ENCODE measurements at places on chromosomes 5 and 9.

- DNase-seq: no peak
Observed at GRCh38 chr5:66872736-66873331, 276.6 kb downstream of the MAST4 start.

GRCh38 chr5:141934099-141934844 is 10.6 kb downstream of the DELE1 start:
- DNase-seq: no peak

DNA sequence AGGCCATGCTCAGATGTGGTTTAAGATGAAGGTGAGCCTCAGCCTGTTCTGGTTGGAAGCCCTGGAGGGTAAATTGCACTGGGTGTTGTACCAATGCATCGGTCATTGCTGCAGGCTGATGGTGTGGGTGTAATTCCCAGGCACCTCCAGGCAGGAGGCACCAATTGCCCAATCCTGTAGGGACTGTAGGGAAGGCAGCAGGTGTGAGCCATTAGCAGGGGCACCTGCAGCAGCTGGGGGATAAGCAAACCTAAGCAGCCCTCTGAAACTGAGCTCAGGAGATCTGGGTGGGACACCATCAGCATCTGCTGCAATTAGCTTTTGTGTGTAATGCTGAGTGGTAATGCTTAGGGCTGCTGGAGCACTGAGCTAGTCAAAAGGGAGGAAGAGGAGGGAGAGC is 190.1 kb upstream of the TBC1D2 start:
- no peak for DNase-seq

- no peak for DNase-seq
Observed at GRCh38 chr5:149002761-149003689, 59.8 kb downstream of the SH3TC2 start.

DNA sequence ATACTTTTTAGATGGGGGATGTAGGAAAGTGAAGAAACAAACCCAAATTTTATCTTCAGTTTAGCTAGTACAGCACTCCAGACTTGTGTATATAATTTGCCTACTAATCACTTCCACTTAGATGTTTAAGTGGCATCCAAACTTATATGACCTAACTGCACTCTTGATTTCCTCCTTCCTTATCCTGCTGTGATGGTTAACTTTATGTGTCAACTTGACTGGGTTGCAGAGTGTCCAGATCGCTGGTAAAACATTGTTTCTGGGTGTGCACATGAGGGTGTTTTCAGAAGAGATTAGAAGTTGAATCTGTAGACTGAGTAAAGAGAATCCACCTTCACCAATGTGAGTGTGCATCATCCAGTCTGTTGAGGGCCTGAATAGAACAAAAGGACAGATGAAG is 79.8 kb downstream of the PCSK1 start:
- DNase-seq: no peak

DNA sequence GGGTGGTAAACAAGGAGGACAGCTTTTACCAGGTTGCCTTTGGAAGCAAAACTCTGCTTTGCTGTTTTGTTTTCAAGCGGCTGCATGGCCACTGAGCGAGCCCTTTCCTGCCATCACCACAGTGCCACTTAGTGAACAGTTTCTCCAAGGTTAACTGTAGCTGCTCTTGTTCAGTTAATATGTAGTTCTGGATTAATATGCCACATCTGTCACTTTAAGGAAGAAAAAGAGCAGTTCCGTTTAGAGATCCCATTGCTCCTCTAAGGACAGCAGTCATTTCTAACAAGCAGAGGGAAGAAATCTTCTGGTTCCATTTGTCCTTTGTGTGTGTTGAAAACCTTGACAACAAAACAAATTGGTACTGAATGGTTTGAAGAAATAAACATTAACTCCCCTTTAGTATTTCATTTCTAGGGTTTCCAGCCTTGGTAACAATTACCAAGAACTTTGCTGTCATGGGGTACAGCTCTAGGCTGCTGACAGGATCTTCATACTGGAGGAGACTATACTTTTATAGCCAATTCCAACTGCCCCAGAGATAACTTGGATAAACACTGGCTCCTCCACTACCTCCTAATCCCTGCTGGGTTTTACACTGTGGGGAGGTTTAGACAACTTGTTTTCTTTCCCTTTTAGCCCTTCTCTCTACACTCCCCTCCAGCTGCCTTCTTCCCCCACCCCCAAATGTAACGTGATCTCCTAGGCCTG is 10.3 kb upstream of the ABL1 start:
- DNase-seq: peak; percentile 80

GRCh38 chr5:90866333-90866732 is 307.7 kb downstream of the ADGRV1 start:
- no peak for DNase-seq

DNA sequence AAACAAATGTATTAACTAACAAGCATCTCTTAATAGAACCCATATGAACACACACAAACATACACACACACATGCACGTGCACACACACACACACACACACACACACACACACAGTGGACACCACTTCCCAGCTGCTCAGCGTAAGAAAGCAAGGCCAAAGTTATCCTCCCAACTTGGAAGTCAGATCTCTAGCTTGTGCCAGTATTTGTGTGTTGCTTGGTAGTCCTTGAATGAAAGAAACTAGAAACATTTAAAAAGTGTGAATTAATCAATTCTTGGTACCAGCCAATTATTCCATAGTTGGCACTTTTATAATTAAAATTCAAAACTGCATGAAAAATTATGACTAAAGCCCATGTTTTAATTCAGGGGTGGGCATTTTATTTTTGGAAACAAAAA is 178.1 kb downstream of the TMEM161B start:
- DNase-seq: no peak

- DNase-seq: no peak
Observed at GRCh38 chr5:144774197-144774596, 603.5 kb downstream of the KCTD16 start.

All from left lung (tissue), 14 donors.